ENCODE measurements at places on chromosomes 3 and 15.

- no peak for DNase-seq
These were observed 105.5 kb downstream of the SLC25A26 start for GRCh38 chr3:66326340-66326739.

DNA sequence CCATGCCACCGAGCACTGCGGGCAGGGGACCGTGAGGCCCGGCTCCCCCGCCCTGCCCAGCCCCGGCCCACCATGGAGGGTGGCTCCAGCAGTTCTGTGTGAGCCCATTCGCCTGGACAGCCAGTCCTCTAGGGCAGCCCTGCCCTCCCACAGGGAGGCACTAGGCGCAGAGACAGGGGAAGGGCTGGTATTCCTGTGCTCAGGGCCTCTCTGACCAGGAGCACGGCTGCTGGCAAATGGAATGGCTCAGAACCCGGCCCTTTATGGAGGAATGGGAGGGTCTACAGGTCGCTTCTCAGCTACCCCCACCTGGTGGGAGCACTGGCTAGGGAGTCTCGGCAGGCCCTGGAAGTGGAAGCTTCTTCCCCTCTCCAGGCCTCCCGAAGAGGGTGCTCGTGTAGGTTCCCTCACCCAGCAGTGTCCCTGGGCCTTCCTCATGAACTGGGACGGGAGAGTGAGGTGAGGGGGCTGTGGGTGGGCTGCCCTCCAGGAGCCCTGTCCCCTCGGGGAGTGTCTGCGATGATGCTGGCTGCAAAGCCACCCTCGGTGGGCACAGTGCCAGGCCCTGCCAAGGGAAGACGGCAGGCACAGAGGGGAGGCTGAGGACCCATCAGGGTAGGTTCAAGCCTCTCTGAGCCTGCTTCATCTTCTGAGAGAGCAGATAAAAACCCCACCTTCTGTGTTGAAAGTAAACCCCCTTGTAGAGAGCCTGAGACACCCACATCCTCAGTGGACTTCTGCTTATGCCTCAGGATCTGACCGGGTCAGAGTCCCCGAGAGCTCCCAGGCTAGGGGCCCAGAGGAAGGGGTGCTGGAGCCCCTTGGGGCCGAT, 1.5 kb downstream of the MELTF start:
- DNase-seq, result no peak

- DNase-seq, result peak; percentile 80
These were observed 21.0 kb upstream of the PLXNA1 start for GRCh38 chr3:126961791-126962461.

GRCh38 chr15:56678571-56678970, 54.7 kb downstream of the ZNF280D start:
- DNase-seq, result no peak

GRCh38 chr15:51044037-51044727, 50.5 kb downstream of the TNFAIP8L3 start:
- DNase-seq, result no peak

GRCh38 chr3:87037652-87038051, 46.7 kb upstream of the VGLL3 start:
- no peak for DNase-seq

GRCh38 chr3:184800349-184800930, 11.5 kb upstream of the VPS8 start:
- DNase-seq, result no peak

- DNase-seq, result peak; percentile 74
These were observed 12.6 kb upstream of the PLXND1 start for GRCh38 chr3:129618901-129619671.

- no peak for DNase-seq
These were observed 104.6 kb upstream of the SLC6A6 start for GRCh38 chr3:14297784-14298236.

DNA sequence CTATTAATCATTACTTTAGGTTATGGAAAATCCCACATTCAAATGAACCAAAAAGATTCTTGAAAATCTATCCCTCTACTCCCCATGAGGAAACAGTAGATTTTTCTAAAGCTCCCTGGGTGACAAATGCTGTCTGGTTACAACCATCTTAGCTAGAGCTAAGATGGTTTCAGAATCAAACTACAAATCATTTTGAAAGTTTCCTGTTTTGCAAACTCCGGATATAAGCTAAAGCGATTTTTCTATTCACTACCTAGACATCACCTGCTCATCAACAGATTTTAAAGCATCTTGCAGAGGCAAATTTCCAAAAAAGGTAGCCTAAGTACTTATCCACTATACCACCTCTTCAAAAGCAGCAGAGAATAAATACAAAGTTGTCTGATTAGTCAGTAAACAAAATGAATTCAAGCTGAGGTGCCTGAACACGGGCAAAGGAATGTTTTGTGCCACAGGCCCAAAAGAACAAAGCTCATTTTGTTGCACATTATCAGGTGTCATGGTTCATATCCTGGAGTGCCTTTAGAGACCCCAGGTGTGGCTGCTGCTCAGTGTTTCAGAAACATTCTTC, 204.9 kb downstream of the TNIK start:
- DNase-seq, result no peak

GRCh38 chr15:52670087-52670486, 9.1 kb downstream of the ATOSA start:
- DNase-seq, result no peak

DNA sequence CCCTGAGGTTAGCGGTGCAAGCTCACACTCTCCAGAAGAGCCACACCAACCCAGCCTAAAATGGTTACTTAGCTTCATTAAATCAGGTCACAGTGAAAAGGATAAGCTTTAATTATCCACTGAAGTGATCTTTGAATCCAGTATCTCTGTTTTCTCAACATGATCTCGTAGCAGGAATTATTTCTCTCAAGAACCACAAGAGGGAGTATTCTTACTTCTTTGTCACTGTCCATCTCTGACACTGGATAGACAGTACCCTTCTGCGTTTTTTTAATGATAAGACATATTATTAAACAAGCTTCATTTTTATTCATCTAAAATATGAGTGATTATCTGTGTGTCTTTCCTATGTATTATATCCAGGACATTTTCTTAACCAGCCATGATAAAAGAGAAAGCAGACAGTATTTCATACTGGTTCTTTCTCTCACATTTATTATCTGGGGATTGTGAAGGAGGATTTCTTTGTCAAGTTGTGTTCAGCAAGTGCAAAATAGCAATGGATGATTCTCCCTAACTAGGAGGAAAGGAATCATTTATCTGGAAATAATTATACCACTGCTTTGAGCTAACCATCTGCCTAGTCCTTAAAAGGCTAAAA, 105.4 kb upstream of the CCDC54 start:
- no peak for DNase-seq

GRCh38 chr3:120156699-120157098, 62.5 kb upstream of the GSK3B start:
- DNase-seq, result no peak

GRCh38 chr3:38601956-38602550, 47.4 kb downstream of the SCN5A start:
- no peak for DNase-seq

DNA sequence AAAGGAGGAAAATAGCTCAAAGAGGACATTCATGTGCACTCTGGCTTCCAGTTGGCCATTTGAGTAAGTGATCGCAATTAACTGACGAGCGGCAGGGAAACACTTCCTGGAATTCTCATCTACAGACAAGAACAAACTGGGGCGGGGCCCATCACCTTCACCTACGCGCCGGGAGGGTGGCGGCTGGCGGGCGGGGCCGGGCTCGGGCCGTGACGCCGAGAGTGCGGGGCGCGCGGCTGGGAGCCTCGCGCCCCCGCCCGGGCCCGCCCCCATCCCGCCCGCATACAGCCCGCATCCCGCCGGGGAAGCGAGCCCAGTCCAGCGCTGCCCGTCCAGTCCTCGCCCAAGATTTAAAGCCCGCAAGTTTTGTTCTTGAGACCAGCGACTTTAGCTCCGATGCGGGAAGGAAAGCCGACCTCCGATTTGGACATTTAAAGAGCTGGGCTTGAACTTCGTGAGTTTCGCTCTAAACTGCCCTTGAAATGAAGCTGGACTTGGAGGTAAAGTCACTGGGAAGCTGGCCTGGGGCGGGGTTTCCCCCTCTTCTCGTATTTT, at the start of gene B3GNT5:
B3GNT5 (plus strand) TSS at position 281 of the 555 bp plus-strand sequence. CDS start 16,546 bp downstream, outside the sequence.
- DNase-seq, result peak; percentile 69

DNA sequence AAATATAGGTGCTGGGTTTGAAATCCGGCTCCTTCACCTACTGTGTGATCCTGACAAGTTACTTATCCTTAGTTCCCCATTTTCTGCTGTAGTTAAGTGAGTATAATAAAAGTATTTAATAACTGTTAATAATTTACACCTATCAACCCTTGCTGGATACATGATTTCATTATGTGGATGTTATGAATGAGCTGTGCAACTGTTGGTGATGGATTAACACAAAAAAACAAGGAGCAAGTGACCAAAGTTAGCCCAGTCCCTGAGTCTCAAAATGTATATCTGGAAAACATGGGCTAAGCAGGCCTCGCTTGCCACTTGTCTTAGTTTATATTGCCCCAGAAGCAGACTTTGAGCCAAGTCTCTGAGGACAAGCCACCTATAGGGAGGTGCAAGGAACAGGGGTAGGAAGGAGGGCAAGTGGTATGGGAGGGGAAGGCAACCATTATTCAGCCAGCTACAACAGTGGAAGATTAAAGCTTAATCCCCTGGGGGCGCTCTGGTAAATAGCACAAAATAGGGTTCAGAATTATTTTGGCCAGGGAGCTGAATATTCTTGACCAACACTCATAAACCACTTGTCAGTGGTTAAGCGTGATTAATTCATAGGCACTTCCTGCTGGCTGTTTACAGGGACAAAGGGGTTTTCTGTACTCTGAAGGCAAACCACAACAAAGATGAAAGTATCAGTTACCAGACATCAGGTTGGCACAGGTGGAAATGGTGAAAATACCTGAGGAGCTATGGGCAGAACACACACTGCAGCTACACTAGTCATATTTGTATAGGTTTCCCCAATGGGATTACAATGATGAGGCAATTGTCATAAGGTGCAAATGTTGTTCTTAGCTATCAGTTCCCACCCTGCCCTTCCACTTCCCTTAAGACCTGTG, 76.2 kb downstream of the TRIM42 start:
- no peak for DNase-seq

DNA sequence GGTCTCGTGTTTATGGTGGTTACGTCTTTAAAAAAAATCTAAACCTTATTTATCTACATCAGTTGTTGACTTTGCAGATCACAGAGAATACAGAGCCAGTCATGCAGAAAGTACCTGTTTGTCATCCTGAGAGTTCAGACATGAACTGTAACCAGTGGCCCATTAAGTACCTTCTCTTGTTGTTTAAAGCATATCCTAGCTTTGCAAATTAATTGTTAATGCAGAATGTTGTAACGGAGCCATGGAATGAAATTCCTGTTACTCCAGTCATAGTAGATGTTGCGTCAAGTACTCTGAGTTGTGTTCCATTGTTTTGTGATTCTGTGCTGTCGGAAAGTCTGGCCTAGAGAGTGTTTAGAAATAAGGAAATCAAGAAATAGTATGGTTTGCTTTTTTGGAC, 205.2 kb downstream of the RBMS3 start:
- DNase-seq, result no peak

GRCh38 chr3:20057612-20058180, 17.4 kb downstream of the KAT2B start:
- no peak for DNase-seq

DNA sequence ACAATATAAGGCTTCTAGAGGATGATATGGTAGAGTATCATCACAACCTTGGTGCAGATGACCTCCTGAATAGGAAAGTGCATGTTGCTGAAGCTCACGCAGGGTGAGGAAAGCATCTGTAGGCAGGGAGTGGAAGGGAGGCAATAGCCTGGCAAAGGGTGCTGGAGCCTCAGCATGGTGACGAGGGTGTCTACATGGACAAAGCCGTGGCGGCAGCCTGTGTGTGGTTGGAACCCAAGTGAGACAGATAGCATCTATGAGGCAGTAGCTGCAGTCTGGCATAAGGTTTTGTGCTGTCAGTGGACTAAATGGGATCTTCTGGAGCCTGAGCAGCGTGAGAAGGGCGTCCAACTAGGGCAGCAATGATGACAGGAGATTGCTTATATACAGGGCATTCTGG, 132.5 kb downstream of the DLG1 start:
- DNase-seq, result peak; percentile 41

DNA sequence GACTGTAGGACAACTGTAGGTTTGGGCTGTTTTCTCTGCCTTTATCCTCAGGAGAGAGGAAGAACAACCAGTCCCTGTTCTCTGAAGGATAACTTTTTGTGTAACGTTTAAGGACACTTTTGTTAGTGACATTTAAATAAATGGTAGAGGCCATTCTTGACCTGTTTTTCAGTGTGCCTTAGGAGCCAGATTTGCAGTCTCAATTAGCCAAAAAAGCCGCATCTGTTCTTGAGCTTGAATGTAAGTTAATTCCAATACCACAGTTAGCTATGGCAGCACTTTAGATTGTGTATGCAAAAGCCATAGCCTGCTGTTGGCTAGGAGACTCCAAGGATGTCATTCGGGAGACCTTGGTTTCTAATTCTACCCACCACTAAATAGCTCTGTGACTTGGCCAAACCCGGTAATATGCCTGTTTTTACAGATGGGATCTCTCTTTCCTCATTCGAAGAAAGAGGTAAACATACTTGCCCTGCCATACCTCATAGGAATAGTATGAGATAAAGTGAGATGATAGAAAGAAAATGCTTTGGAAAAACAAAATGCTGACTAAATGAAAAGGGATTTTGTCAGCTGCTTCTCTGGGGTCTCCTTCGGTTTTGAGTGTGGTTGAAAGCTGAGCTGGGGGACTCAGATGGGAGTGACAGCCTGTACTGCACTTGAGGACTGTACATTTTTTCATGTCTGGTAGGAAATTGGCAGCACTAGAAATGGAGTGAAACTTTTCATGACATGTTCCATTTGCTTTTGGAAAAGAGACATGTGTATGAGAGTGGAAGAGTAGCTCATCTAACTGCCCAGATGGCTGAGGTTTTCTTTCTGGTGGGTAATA, 57.3 kb upstream of the ROPN1 start:
- DNase-seq, result no peak

- DNase-seq, result no peak
These were observed 245.7 kb downstream of the SV2B start for GRCh38 chr15:91345736-91346135.

- DNase-seq, result no peak
These were observed 202.3 kb upstream of the MRPL3 start for GRCh38 chr3:131705099-131705498.

GRCh38 chr15:73988445-73988969, 3.6 kb downstream of the STOML1 start:
- DNase-seq, result no peak

DNA sequence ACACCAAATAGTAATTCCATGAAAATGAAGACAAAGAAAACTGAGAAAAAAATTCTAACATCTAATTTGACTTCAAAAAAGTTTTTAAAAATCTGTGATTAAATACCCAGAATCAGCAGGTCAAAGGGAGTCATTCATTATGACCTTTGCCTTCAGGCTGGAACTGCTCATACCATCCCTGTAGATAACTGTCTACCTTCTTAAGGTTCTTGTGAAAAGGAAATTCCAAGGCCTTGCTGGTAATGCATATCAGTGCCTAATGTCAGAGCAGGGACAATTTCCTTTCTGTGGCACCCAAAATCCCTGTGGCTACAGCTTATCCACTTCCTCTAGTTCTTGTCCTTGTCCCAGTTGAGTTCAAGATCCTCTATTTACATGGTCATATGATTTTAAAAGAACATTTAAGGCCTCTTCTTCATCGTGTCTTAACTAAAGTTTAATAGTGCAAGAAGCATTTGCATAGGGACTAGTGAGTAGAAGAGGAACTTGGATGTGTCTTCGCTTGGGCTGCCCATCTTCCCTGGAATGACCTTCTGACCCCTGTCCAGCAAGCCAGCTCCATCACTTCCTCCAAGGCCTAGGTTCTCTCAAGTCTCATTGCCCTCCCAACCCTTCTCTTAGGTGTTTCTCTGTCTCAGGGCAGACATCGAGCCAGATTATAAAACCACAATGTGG, 8.7 kb upstream of the PLCL2 start:
- no peak for DNase-seq

Data from Right ventricle myocardium inferior (tissue), 1 donor.